ENCODE measurements at places on chromosomes 6 and 20.
A peak's percentile ranks its signal among the peaks of the same experiment; 100 is the strongest.

DNA sequence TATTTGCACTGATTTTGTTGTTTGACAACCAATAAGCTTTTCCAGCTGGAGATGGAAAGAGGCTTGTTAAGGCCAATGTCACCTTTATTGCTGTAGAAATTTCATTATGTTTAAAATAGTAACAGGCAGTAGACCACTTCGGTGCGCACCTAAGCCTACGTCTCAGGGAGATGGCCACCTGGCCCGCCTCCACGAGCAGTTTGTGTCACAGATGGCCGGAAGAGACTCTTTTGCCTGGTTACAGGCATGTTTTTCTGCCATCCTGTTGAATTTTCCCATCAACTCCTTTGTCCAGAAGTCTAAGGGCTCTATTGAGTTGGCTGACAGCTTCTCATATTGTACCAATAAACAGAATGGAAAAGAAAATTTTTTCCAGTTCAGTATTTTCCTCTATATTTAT, 51.0 kb downstream of the SLC9A8 start:
- no peak for DNase-seq

- DNase-seq = no peak
These were observed 73.7 kb downstream of the DTNBP1 start for GRCh38 chr6:15588971-15589634.

- no peak for DNase-seq
These were observed 82.3 kb upstream of the CLDN20 start for GRCh38 chr6:155181498-155181897.

GRCh38 chr6:31058128-31058894, 48.0 kb downstream of the MUC22 start:
- no peak for DNase-seq

GRCh38 chr20:48832405-48832730, 4.6 kb upstream of the PREX1 start:
- no peak for DNase-seq

- no peak for DNase-seq
These were observed 498.5 kb downstream of the PRKN start for GRCh38 chr6:162229093-162229492.

DNA sequence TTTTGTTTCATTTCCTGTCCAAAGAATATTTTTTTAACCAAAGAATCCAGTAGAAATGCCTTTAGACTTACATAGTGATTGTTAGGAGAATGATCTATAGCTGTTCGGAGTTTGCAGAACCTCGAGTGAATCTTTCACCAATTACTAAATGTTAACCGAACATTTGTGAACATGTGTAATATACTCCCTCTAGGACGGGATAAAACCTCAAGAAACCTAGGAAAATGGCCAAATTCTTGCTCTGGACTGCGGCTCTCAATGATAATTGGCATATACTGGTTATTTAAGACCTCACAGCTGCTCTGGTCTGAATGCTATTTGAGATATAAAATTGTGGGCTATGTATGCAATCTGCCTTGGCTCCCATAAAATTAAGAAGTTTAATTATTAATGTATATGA, 137.1 kb downstream of the PACRG start:
- no peak for DNase-seq

DNA sequence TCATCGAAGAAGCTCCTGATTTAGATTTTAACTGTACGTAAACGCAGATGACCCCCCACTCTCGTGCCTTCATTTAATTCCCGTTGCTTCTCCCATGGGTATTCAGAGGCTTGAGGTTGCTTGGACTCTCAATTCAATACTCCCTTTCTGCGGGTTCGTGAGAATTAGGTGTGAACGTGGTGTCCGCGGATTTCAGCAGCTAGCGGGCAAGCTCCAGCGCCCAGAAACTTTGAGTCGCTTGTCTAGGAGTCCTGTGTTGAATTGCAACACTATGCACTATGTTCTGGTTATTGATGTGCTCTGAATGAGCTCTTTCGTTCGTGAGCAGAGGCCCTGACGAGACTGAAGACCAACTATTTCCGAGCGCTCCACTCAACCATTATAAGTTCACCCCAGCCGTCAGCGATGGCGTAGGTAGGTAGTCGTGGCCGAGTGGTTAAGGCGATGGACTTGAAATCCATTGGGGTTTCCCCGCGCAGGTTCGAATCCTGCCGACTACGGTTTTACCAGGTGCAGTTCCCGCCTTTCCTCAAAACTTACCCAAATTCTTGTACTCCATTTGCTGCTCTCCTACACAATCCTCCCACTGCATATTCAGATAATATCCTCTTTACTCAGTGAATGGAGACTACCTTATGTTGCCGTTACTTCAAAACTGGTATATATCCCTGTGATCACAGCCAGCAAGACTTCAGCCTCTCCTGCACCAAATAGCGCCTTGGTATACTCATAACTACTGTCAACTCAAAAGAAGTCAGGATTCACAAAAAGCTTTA, 72.6 kb upstream of the ZNF184 start:
- DNase-seq = peak; percentile 12

GRCh38 chr6:53005663-53006250, 10.7 kb upstream of the GSTA4 start:
- DNase-seq = no peak

DNA sequence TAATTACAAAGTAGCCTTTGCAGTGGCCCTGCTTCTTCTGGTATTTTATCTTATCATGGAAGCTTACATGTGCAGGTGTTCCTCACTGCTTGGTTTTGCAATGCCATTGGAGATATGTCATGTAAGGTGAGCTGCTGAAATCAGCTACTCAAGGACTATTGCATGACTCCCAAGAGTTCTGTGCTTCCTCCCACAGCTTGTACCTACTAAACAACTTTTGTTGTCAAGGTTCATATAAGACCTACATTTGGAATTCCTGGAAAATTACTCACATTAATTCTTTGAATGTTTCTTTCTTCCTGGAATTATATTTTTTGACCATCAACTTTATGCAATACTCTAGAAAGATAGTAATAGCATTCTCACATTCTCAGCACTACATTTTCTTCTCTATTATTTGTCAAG, 427.5 kb upstream of the HSF2 start:
- DNase-seq = no peak

- DNase-seq = no peak
These were observed 31.7 kb upstream of the OSTM1 start for GRCh38 chr6:108106261-108106660.

GRCh38 chr6:127463056-127463455, 3.9 kb upstream of the KIAA0408 start:
- DNase-seq = no peak

GRCh38 chr6:85747666-85748065, 105.0 kb upstream of the SYNCRIP start:
- no peak for DNase-seq

- DNase-seq = no peak
These were observed 25.1 kb downstream of the CD83 start for GRCh38 chr6:14142511-14143223.

- DNase-seq = no peak
These were observed 18.7 kb downstream of the SRXN1 start for GRCh38 chr20:634148-634925.

- DNase-seq = no peak
These were observed 82.1 kb downstream of the PSMG4 start for GRCh38 chr6:3340894-3341293.

- peak; percentile 61 for DNase-seq
These were observed 600 bp downstream of the SEC63 start for GRCh38 chr6:107957308-107957908.

DNA sequence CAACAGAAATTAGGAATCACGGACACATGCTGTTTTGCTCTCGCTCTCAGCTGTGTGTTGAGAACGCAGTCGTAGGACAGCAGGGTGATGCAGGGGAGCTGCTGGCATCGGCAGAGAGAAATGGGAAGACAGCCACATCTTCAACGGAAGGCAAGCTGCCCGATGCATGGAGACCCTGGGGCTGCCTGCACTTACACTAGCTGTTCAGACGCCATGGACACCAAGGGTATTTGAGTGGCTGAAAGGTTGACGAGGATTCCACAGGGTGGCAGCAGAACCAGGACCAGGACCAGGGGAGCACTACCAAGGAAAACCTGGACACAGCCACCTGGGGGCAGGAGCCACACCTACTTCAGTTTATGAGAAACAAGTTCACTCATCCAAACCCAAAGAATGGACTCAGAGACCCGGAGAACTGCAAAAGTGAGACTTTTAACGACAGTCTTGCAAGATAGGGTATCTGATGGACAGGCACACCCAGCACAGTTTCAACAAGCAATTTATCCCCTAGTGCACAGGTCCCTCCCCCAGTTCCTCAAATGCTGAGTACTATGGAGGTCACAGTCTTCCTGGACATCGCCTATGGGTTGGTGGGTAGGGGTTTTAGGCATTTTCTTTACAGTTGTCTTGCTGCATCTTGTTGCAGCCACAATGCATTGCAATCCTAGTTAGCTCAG, 56.3 kb upstream of the ENTPD6 start:
- DNase-seq = no peak

GRCh38 chr6:150749091-150749670, 116.3 kb upstream of the MTHFD1L start:
- DNase-seq = no peak

DNA sequence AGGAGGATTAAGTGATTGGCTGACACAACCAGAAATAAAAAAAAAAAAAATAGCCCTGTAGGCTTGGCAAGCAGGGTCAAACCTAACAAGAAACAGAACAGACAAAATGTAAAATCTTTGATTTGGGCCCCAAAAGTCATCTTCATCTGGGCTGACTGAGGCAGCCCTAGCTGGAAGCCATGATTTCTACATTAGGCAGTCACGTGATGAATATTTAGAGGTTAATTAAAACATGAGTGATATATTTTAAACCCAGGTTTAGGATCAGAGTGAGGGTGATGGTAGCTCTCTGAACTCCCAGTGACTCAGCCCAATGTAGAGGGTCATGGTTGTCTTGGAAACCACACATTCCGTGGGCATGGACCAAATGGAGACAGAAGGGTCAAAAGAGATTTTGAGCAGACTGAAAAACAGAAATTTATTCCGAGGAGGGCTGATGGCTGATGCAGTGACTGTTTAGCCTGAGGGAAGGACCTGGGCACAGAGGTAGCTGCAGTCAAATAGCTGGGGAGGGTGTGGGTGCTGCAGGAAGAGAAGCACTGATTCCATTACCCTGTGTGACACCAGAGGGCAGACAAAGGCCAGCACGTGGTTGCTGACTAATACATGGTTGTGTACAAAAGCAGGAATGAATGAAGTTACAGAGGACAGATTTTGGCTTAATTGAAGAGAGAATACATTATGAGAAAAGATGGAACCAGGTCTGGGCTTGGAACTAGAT, 573.1 kb upstream of the CHD6 start:
- no peak for DNase-seq

DNA sequence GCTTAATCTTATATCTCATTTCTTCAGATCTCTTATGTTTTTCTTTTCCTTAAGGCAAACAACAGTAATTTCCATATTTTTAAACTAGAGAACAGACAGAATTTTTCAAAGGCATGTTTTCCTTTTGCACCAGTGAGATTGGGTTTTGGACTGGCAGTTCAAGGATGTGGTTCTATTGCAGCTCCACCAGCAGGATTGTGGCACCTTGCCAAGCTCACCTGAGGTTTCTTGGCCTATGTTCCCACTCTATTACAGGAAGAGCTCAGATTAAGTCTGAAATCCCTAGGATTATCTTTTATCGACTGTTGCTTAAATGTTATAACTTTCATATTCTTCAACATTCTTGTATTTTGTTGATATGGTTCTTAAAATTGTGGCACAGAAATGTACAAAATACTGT, 218.9 kb downstream of the PLCB4 start:
- no peak for DNase-seq

DNA sequence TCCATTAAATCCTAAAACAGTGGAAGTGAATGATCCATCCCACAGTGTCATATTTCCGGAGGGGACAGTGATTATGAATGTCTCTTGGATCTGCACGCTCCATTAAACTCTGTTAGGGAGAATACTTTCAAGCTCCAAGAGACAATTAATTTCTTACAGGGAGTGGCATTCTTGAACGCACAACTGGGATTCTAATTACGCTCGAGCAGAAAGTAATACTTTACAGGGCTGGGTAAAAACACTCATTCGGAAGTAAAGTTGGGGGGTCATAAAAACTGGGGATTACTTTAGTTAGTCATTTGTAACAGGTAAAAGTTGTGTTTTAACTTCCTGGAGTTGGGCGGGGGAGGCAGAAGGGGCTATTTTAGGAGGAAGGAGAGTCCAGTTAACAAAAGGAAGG, 151.8 kb downstream of the ZFP64 start:
- DNase-seq = no peak

DNA sequence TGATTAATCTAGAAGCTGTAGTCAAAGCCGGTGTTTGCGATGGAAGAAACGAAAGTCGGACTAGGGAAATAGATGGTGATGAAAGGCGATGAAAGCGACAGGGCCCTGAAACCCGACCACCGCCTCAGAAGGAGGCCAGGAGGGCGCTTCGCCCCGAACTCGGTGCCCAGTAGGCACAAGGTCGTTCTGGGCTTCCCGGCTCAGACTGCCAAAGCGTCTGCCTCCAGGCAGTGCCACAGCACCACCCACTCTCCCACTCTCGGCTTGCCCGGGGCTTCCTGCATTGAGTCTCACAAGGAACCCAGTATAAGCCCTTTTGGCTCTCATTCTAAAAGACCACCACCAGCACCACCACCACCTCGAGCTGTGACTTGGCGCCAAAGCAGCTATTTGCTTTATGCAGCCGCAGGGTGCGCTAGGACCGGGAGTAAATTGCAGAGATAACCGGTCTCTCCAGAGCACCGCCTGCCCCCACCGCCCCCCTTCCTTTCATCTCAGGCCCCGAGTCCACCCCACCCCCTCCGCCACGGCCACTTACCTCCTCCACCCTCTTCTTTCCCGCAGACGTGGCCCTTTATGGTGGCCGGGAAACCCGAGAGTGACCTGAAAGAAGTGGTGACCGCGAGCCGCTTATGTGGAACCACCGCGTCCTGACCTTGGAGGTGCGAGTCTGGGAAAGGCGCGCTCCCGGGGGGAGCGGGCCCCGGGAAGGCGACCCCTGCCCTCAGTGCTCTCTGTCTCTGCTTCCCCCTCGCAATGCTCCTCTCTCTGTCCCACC, 2.4 kb downstream of the TCF21 start:
- no peak for DNase-seq

DNA sequence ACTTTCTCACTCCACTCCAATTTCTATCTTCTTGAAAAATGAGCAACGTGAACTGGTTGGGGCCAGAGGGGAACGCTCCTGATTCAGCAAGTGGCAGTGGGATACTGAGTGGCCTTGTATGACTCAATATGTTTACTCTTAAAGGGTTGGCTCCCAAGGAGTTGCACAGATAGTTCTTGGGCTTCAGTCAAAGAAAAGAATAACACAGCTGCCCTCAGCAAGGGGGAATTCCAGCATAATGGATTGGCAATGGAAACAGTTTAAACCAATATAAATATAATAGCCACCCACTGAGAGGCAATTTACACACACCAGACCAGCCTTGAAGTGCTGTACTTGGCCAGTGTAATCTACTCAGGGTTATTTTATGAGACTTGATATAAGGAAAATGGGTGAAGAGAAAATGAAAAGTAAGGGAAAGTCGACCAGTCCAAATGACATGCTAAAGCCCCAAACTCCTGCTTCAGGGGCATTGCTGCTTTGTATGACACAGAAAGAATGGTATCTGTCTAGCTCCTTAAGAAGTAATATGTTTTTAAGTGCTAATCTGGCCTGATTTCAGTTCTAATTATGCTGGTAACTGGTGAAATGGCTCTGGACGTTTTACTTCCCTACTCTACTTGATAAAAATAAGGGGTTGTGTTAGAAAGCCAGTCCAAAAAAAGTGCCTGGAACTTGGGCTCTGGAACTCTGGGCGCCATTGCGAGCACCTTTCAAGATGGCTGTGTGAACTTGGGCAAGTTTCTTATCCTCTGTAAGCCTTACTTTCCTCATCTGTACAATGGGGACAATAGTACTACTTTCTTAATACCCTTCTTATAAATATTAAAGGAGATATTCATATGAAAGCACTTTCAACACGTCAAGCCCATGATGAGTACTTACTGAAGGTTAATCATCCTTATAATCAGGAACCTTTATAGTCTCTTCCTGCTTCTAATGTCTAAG, 712.9 kb upstream of the MAP3K7 start:
- DNase-seq = no peak

Measured in stimulated activated CD4-positive, alpha-beta T cell treated with anti-CD3 and anti-CD28 coated beads, Interleukin-4, amount 100 ng/mL, for 1 hour (primary cell).